GM18507 (cell line): ENCODE measurements at places on chromosomes 13 and 19.

DNA sequence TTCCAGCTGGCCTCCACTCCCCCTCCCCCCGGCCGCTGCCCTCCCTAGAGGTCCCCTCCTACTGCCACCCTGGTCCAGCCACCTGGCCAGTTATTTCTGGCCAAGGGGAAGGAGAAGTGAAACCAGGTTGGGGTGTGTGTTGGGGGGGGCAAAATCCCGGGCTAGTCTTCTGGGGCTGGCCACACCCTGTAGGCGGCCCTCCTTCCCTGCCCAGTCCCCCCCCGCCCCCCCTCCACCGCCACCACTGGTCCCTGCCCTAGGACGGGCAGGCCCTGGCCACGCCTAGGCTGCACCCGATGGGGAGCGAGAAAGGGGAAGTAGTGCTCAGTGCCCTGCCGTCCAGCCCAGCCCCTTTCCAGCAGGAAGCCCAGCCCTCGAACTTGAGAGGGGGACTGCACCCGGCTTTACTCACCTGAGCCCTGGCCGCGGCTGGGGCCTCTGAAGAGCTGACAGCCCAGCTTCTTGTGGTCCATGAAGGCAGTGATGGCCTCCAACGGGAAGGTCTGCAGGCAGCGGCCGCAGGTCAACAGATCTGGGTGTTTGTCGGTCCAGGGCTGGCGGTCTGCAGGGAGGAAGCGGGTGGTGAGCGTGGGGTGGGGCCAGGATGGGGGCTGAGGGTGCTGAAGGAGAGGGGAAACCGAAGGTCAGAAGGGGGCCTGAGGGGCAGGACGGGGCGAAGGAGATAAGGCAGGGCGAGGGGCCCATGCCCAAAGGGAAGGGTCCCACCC lies 813 bp downstream of the ZNF296 start:
- peak; percentile 83 for DNase-seq

GRCh38 chr13:62563251-62563650 lies 1147.6 kb upstream of the PCDH20 start:
- DNase-seq, result no peak

DNA sequence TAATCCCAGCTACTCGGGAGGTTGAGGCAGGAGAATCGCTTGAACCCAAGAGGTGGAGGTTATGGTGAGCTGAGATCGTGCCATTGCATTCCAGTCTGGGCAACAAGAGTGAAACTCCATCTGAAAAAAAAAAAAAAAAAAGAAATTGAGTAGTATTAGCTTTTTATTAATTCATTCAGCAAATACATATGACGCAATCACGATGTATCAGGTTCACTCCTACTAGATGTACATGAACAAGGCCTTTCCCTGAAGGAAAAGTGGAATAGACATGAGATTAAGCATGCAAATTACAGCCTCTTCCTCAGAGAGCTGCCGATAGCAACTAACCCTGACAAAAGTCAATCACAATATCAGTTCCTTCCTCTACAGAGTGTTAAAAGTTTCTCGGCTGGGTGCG lies 9.2 kb upstream of the TPT1 start:
- no peak for DNase-seq

DNA sequence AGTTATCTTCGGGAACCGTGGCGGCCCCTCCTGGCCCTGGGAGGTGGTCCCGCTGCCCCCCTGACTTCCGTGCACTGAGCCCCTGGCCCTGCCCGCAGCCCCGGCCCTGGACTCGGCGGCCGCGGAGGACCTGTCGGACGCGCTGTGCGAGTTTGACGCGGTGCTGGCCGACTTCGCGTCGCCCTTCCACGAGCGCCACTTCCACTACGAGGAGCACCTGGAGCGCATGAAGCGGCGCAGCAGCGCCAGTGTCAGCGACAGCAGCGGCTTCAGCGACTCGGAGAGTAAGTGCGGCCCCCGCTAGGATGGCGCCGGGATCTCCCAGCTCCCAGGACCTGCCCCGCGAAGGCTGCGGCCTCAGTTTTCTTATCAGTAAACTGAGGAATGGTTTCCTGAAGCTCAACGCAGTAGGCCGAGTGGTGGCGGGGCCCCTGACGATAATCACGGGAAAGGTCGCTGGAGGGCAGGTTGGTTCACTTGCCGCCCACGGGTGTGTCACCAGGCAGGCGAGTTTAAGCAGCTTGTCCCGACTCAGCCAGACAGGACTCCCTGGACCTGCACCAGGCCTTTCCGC lies 924 bp downstream of the RGCC start:
- DNase-seq, result no peak

DNA sequence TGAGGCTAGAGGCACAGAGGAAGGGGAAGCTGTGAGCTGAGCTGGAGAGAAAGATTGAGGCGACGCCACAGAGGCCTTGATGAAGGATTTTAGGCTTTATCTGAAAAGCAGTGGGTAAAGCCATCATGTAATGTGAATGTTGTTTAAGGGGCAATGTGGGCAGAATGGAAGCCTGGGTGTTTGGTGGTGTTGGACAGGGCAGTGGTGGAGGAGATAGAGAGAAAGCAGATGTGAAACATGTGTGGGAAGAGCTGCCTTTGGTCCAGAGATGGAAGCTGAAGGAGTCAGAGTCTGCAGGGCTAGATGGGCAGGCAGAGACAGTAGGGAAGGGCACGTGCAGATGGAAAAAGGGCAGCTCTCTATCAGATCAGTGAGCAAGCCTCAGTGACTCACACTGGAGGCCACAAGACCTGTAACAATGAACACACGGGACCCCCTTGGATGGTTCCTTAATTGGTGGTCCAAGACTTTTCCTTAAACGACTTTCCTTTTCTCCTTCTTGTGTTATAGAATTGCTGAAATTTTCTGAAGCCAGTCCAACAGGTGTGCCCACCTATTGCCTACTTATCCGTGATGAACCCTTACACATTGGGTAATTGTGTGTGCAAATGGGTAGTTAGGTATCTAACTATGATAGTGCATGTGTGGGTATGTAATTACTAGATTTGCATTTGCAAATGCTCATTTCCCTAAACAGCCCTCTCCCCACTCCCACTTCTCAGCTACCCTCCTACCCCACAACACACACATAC lies 21.7 kb downstream of the ZNF536 start:
- DNase-seq, result no peak

DNA sequence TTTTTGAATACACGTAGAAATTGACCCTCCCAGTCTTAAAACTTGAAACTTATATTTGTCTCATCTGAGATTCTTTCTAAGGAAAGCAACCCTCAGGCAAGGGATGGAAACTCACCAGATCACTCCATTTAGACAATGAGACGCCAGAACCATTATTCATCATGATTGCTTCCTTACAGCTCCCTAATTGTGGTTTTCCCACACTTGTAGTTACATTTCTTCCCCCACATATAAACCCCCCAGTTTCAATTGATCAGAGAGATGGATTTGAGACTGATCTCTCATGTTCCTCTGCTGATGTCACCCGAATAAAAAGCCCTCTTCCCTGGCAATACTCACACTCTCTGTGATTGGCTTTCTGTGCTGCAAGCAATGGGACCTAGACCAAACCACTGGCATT lies 197.9 kb upstream of the STARD13 start:
- no peak for DNase-seq

DNA sequence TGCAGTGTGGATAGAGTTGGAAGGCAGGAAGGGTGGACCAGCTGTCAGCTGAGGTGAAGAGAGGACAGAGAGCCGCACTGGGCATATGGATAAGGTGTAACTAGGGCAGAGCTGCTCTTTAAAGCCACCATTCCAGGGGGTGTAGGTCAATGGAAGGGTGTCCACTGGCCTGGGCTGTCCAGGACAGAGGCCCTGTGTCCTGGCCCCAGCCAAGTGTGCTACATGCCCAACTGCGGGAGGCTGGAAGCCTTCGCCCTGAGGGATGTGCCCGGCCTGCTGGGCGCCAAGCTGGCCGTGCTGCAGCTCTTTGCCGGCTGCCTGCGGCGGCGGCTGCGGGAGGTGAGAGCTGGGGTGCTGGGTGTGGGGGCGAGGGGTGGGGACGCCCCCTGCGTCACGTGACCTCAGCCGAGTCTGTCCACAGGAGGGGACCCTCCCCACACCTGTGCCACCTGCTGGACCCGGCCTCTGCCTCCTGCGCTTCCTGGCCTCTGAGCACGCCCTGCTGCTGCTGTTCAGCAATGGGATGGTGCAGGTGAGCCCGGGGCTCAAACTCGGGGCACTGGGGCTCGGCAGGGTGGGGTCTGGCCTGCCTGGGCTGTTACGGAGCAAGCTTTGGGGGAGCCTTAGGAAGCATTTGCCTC lies 9.8 kb downstream of the PLK5 start:
- DNase-seq, result no peak

DNA sequence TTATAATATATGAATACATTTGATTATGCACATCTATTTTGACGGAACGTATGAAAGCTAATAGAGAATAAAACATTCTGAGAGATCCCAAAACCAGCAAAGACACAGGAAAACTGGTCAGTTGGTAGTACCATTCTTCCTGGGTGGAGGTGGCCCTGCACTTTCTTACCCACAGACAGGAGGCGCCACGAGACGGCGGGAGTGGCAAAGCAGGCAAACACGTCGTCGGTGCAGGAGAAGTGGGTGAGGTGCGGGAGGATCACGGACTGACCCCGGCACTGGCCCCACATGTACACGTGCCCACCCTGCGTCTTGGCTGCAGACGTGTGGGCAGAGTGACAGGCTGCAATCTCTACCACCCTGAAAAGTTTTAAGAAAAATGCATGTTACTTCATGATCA lies 36.1 kb downstream of the RCBTB1 start:
- no peak for DNase-seq
